GM23338 (cell line): ENCODE measurements at places on chromosomes 2 and 18. TPM values are rescaled to one million over a fixed set of nuclear protein-coding genes. Genes with fewer than 3 reads are reported as not detected.
A peak's percentile ranks its signal among the peaks of the same experiment; 100 is the strongest.

- DNase-seq, result no peak
Observed at GRCh38 chr18:7079231-7079630, 38.4 kb downstream of the LAMA1 start.

GRCh38 chr2:235444101-235444597, 49.7 kb upstream of the AGAP1 start:
- DNase-seq, result no peak

Gene TOGARAM2
- total RNA-seq, result 0.47 and 1.8 TPM in 2 replicates

DNA sequence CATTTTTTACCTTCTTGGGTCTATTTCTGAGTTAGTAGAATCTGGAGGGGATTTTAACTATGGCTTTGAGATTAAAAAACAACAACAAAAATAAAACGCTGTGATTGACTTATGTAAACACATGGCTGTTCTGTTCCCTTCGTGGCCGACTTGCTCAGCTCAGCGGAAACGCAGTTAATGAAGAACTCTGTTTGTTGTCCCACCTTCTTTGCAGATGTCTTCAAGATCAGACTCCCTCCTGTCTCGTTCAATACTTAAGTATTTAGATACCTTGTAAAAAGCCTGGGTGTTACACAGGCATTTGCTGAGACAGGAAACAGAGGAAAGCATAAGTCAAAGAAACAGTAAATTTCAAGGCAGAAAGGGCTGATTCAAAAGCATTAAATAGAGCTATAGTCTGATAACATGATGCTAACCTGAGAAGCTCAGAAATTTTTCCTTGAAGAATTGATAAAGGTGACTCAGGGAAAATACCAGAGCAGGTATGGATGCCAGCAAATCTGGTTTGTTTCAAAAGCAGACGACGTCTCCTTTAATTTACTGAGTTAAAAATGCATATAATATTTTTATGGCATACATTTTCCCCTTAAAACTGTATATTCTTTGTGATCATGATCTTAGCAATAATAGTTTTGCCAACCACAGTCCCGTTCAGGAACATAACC, 21.7 kb upstream of the POLI start:
- peak; percentile 42 for DNase-seq

GRCh38 chr2:203328760-203329540, 756 bp downstream of the ABI2 start:
- DNase-seq, result peak; percentile 72

DNA sequence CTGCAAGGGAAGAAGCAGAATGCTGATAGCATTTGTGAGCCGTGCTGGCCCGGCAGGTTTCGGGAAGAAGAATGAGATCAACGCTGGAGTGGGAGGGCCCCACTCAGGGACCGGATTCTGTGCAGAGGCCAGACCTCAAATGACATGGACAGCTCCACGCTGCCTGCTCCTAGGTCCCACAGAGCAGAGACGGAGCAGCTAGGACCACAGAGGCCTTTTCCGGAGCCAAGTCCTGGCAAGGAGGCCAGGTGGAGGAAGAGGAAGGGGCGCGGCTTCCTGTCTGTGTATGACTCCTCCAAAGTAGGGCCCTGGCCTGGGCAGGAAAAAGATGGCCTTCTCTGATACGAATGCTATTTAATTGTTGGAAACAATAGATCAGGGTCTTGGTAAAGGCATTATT, 139.9 kb downstream of the LRRC30 start:
- DNase-seq, result no peak

Gene SERPINB10
- not detected in 2 replicates for total RNA-seq

DNA sequence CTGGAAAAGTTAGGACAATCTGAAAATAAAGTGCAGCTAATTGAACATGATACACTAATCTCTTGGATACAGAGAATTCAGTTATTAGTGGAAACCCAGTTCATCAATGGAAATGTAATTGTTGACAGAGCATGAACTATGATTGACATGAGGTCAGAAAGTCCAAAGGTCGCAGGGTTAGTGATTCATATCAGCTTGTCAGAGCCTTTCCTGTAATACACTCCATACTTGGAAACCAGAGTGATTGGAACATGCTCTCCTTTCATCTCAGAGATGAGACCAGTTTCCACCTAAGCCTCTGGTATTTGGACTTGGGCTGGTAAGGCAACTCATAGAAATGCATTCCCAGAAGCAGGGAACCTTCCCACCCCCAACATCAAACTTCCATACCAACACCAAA, 8.5 kb upstream of the NCKAP5 start:
- no peak for DNase-seq

Gene FAM124B
- 6.8 and 6.9 TPM in 2 replicates for total RNA-seq

Gene RUFY4
- 0.04 TPM in 1 of 2 replicates, not detected in the other for total RNA-seq

Gene TIGD1
- total RNA-seq, result 6.1 and 7.6 TPM in 2 replicates

Gene PLCD4
- total RNA-seq, result 0.80 TPM in 1 of 2 replicates, not detected in the other

GRCh38 chr2:43293744-43294695, 67.6 kb upstream of the ZFP36L2 start:
- no peak for DNase-seq

DNA sequence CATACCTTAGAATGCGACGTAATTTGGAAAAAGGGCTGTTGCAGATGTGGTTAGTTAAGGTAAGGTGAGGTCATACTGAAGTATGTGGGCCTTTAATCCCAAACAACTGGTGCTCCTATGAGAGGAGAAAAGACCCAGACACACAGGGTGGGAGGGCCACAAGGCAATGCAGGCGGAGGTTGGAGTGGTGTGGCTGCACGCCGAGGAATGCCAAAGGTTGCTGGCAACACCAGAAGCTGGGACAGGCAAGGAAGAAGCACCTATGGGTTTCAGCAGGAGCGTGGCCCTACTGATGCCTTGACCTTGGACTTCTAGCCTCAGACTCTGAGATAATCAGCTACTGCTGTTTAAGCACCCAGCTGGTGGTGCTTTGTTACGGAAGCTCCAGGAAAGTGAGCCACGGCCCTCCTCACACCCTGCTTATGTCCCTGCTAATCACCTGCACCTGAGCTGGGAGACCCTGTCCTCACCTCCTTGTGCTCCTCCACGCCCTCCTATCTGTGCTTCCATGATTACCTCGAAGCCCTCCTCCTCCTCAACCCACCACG, 48.3 kb upstream of the LAMA1 start:
- DNase-seq, result no peak

Gene ZNF2
- total RNA-seq, result 2.5 and 3.4 TPM in 2 replicates

DNA sequence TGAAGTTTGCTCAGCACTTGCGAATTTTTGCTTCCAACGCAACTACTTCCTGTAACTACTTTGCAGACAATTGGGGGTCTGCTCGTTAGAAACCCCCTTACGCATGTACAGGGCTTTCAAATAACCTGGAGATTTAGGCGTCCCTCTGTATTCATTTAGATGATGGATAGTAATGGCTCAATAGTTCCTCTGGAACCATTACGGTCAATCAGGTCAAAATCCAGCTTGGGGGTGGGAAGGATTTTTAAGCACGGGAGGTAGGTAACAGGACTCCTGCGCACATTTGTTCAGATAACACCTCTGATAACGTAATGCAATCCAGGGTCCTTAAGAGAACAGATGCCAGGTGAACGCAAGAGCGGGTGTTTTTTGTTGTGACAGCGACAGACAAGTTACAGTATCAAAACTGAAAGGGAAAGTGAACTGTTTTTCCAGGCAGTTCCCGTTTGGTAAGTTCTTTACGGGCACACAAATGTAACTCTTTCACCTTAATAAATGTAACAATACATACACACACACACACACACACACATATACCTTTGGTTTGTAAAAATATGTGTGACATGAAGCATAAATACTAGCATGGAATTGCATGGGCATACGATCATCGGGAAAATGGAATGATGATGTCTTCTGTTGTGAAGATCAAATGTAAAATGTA, 3.8 kb upstream of the OSR1 start:
- DNase-seq, result no peak

Gene ERBB4
- total RNA-seq, result 0.73 and 1.4 TPM in 2 replicates

Gene FN1
- total RNA-seq, result 217 and 255 TPM in 2 replicates

DNA sequence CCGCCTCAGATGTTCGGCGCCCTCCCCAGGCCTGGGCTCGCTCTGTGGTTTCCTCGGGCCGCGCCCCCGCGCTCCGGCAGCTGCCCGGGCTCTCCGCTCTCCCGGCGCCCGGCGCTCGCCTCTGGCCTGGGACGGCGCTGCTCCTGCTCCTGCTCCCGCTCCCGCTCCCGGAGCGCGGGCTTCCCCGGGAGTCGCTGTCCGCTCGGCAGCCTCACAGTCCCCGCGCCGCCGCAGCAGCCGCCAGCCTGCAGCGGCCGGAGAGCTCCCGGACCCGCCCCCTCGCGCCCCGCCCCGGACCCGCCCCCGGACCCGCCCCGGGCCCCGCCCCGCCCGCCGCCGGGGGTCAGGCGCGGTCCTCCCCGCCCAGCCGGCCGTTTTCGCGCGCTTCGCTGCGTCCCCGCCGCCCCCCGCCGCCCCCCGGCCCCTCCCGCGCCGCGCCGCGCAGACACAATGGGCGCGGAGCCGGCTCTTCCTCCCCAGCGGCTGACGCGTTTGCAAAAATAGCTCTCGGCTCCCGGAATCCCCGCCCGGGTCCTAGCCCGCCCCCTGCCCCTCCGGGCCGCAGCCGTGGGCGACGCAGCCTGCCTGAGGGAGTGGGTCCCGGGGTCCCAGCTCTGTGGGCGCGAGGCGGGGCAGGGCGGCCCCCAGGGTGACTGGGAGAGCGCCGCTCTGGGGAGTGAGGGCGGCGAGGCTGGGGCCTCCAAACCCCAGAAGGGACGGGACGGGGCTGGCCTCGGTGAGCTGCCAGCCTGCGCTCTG, at the start of gene ARL4C:
ARL4C (minus strand) TSS at position 247 of the 759 bp plus-strand sequence. CDS start 495 bp downstream, outside the sequence.
- peak; percentile 78 for DNase-seq

DNA sequence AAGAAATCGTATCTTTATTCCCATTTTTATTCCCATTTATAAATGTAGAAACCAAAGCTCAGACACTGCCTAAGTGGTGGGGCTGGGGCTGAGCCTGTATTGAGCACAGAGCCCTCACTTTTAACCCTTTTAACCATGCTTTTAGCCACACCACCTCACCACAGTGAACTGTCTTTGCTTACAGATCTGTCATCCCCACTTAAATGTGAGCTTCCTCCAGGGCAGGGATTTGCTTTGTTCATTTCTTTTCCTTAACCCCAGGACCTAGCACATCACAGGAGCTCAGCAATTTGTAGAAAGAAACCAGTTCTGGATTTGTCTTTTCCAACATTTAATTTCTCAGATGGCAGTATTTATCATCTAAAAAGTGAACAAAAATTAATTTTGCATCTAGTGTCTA, 2.2 kb downstream of the BOD1L2 start:
- no peak for DNase-seq

Gene ST3GAL5
- total RNA-seq, result 7.9 and 8.9 TPM in 2 replicates

- no peak for DNase-seq
Observed at GRCh38 chr2:11042841-11043240, 112.4 kb upstream of the SLC66A3 start.

GRCh38 chr2:53737091-53737490, 30.5 kb upstream of the CHAC2 start:
- no peak for DNase-seq

DNA sequence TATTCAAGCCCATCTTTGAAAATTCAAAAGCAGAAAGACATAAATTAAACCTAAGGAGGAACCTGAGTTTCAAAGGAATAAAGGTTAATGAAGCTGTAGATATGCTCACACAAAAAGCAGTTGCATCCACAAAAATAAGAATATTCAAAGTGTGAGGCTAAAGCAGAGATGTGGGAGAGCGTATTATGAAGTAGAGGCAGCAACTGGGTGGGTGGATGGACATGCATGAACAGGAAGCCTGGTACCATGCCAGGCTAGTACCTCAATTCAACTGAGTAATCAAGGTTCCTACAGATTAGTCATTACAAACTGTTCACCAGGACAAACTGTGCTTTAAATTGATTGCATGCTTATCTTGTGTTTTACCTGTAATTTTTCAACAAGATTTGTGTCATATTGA, 330.0 kb upstream of the PKDCC start:
- no peak for DNase-seq

- DNase-seq, result no peak
Observed at GRCh38 chr2:73000808-73001570, 70.5 kb downstream of the SFXN5 start.

- no peak for DNase-seq
Observed at GRCh38 chr18:8803063-8803795, 97.9 kb downstream of the MTCL1 start.

Gene HAAO
- total RNA-seq, result 0.97 and 2.6 TPM in 2 replicates

DNA sequence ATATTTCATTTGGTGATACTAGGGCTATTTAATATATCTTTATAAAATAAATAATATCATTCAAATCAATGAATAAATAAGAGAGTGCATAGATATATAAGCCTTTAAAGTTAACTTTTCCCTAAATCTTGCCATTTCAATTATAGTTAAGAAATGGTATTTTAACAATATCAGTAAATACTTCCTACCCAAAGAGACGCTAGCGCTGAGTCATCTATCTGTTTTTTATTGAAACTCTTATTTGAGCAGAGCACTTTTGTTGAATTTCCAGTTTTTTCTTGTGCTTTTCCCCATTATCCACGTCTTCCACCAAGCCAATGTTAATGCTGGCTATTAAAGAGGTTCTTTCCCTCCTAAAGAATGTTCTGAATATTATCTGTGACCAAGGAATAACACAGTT, 639.3 kb downstream of the DSC3 start:
- DNase-seq, result no peak

DNA sequence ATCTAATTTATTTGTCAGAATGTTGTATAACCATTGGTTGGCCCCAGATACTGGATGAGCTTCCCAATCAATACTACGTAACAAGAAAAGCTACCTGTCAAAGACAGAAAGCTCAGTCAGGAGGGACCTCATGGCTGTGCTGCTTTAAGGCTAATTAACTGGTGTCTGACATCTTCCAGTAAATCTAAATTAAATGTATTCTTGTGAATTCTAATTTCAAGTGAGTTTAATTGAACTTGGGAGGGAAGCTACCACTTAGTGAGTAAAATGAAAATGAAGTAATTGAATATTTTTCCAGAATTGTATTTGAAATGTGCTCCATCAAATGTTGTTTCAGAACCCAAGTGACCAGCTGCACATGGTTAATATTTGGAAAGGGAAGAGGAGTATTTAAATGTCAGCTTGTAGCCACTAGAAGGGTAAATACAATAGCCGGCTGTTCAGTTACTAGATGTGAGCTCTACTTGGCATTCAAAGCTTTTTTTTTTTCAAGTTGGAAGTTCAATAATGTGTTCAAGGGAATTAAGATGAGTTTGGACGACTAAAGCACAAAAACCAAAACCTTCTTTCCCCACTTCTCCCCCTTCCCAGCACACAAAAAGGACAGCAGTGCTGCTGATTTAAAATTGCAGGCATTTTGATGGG, 62.0 kb downstream of the GPR39 start:
- no peak for DNase-seq

DNA sequence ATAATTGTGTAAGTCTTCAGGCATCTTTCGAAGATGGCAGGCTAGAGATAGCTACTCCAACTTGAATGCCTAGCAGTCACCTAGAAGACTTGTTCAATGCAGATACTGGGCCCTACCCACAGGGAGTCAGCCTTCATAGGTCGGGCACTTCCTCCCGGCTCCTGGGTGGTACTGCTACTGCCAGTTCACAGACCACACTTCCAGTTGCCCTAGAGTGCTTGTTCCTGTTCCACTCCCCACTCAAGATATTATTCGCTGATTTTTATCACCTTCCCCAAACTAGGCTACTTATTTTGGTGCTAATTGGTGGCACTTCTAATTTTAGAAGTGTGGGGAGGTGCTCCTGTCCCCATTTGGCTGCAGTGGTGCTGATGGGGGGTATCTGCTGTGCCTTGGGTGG, 34.2 kb downstream of the INPP4A start:
- DNase-seq, result no peak
